Adipocyte (in vitro differentiated cells): ENCODE measurements at places on chromosomes 1 and 21.

GRCh38 chr1:30425046-30425445, 298.3 kb downstream of the MATN1 start:
- no peak for DNase-seq

- no peak for DNase-seq
Measured at GRCh38 chr1:21590126-21590880, 78.9 kb downstream of the RAP1GAP start.

GRCh38 chr1:15316510-15316909, 69.5 kb downstream of the FHAD1 start:
- DNase-seq: no peak

GRCh38 chr1:109273570-109274288, 9.2 kb downstream of the PSRC1 start:
- DNase-seq: no peak

DNA sequence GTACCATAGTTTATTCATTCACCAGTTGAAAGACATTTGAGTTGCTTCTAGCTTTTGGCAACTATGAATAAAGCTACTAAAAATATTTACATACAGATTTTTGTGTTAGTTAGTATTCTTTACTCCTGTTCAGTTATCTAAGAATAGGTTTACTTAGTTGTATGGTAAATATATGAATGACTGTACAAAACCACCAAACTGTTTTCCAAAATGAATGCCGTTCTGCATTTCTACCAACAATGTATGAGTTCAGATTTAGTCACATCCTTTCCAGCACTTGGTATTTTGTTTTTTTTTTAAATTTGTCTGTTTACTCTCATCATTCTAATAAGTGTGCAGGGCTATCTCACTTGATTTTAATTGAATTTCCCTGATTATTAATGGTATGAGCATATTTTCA, 3.4 kb upstream of the KIFAP3 start:
- DNase-seq: no peak

- DNase-seq: no peak
Measured at GRCh38 chr1:238675221-238675620, 711.1 kb upstream of the CHRM3 start.

GRCh38 chr1:161727256-161727924, 6.0 kb downstream of the FCRLB start:
- peak; percentile 59 for DNase-seq

GRCh38 chr1:15758343-15758931, at the start of gene FBLIM1:
Gene FBLIM1 (plus strand): TSS chr1:15758795. CDS start chr1:15764984, 6,189 bp downstream.
- DNase-seq: peak; percentile 65

GRCh38 chr1:25757151-25757845, 42.7 kb upstream of the SELENON start:
- DNase-seq: no peak

DNA sequence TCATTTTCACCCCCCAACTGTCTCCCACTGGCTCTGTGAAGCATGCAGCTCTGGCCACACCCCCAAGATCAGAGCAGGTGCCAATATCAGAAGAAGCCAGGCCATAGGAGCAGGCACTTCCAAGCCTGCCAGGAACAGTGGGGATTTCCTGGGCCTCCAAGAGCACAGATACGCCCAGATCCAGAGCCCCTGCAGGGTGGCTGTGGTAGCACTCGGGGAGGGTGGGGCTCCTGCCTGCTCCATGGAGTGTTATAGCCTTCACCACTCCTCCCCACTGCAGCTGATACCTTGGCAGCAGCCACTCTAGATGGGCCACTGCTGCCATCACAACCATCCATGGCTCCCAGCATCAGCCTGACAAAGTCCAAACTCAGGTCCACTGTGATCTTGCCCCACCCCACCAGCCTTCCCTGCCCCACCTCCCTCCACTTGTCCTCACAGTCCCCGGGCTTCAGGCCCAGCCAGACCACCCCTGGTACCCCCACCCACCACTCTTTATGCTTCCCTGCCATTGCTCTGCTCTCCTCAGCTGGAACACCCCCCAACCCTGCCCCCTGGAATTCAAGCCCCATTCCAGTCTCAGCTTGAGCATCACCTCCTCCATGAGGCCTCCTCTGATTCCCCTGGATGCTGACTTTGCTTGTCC, 448.3 kb downstream of the MATN1 start:
- DNase-seq: no peak

DNA sequence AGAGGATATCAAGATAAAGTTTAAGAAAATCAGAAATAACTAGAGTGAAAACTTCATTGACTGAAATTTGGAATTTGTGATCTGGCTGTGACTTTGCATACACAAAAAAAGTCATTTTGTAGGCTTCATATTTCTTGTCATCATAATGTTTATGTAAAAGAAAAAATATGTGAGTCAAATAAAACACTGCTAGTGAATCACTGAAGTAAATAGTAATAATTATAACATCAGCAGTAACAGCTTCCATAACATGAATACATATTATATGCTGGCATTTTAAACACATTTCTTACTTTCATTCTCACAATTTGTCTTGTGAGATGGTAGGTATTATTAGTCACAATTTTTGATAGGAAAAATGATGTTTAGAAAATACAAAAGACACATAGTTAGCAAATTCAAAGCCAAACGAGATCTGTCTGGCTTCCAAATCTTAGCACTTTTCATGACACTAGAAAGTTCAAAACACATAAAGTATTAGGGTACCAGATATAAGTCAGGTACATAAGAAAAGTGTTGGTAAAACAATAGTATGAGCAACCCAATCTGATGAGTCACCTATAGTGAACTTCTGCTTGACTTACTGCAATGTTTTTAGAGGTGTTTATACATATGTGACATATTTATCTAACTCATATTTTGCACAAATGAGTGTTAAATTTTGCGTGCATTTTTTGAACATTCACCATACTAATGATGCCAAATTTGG, 241.0 kb upstream of the SNX7 start:
- peak; percentile 6 for DNase-seq

DNA sequence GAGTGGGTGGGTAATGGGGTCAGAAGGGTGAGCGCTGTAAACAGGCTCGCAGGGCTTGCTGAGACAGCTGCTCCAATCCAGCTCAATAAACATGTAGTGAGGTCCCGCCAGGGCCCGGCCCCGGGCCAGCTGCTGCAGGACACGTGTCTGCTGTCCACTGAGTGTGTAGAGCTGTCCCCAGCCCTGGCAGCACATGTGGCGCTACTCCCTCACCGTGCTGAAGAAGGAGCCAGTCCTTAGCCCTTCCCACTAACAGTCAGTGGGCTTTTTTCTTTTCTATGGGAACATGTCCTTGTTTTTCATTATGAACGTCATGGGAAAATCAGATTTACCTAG, 78.9 kb upstream of the C1orf174 start:
- DNase-seq: no peak

- DNase-seq: peak; percentile 61
Measured at GRCh38 chr1:11731691-11732283, 4.1 kb upstream of the AGTRAP start.

DNA sequence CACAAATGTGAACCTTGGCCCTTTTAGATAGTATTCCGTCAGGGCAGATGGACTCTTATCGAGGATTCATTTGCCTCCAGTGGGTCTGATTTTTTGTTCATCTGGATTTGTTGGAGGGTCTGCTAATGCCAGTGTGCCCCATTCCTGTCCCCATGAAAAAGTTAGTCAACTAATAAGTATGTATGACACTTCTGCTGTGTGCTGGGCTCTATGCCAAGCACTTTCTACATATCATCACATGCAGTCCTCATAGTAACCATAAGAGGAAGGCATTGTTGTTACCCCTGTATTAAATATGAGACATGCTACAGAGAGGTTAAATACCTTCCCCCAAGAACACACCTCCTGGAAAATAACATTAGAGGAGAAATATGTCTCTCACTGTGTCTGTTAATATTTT, 46.6 kb upstream of the MAB21L3 start:
- DNase-seq: peak; percentile 50

- DNase-seq: no peak
Measured at GRCh38 chr1:151668090-151668489, 48.5 kb downstream of the CELF3 start.

DNA sequence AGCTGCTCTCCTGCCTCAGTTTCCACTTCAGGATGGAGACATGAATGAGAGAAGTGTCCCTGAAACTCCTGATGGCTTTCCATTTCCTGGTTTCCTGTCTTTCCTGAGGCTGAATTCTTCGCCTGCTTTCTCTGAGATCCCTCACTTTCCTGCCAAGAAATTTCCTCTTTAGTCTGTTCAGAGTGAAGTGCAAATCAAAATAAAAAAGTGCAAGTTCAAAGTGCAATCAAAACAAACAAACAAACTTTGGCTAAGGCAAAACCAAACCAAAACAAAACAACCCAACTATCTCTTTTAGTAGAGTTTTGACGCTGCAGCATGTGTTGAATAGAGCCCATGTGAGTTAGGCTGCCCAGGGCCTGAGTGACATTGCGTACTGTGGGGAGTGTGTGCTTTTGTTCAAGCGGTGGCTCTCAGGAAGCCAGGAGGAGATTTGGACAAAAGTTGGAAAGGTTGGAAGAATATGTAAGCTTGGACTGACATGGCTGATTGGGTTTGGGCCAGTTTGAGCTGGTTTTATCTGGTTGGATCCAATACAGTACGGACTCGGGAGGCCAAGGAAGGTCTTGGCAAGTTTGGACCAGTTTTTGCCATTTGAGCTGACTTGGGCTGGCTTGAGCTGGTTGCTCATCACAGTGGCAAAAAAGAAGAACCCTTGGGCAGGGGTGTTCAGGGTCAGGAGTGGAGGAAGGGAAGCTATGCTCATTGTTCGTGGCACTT, 61.1 kb upstream of the TINAGL1 start:
- DNase-seq: no peak

DNA sequence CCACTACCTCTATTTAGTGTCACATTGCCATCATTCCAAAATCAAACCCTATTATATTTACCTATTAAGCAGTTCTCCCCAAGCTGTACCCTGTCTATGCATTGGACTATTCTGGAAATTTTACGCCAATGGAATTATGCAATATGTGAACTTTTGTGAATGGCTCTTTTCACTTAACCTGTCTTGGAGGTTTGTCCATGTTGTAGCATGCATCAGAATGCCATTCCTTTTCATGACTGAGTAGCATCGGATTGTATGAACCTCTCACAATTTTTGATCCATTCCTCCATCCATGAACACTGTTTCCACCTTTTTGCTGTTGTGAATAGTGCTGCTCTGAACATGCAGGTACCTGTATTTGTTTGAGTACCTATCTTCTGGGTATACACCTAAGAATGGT, 33.7 kb downstream of the FAM163A start:
- DNase-seq: no peak

GRCh38 chr1:209893751-209894150, 44.3 kb upstream of the SYT14 start:
- DNase-seq: no peak

DNA sequence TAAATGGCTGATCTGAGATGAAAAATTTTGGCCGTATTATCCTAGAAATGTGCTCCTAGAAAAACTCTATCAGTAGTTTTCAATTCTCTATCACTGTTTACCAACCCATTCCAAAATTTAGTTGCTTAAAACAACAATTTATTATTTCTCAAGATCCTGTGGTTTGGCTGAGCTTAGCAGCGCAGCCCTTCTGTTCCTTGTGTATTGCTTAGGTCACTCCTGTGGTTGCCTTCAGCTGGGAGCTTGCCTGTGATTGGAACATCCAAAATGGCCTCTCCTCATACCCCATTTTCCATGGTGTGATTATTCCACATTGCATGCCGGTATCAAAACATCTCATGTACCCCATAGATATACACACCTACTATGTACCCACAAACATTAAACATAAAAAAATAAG, 22.8 kb upstream of the STUM start:
- DNase-seq: peak; percentile 18

DNA sequence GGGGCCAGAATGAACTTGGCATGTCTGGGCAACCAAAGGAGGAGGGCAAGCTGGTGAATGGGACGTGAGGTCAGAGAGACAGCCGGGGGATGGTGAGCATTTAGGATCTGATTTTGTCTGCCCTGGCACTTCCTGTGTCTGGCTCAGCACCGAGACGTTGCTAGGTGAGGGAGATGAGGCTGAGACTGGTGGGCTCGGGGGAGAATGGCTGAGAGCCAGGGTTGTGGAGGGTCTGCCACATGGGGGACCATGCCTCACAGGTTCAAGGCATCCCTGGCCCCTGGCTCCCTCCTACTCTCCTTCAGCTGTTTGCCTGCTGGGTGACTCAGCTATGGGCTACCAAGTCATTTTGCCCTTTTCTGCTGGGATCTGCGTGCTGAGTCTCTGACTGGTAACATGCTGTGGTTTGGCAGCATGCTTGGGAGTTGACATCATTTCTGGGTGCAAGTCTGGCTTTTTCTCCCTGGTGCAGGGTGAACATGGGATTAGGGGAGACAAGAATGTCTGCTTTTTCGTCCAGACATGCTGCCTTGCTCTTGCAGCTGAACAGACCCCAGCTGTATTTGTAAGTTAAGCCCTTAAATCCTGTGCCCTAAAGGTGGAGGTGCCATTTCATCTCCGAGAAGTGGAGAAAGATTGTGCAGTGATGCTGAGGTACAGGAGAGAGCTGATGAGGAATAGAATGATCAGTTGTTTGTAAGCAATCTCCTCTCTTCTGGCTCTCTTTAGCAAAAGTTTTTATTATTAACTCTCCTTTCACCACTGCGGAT, 17.6 kb downstream of the GALNT2 start:
- peak; percentile 97 for DNase-seq

- no peak for DNase-seq
Measured at GRCh38 chr21:38359835-38360234, 103.0 kb downstream of the KCNJ15 start.

DNA sequence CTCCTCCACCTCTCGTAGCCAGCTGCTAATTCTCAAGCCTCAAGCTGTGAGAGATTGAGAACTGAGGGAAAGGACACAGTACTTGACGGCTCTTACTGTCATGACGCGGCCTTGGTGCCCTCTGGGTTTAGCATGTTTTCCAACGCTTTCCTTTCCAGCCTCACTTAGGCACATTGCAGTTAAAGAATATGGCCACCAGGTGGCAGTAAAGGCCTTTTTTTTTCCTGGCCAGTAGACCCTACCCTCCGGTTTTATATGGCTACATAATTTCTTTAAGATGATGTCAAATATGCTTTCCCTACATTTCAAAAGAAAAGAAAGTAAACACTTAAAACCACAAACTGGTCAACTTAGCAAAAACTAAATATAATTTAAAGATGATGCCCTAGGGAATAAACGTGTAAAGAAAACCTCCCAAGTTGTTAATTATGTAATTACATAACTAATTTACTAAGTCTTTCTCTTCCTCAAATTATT, 56.8 kb upstream of the PRDX6 start:
- DNase-seq: peak; percentile 89

DNA sequence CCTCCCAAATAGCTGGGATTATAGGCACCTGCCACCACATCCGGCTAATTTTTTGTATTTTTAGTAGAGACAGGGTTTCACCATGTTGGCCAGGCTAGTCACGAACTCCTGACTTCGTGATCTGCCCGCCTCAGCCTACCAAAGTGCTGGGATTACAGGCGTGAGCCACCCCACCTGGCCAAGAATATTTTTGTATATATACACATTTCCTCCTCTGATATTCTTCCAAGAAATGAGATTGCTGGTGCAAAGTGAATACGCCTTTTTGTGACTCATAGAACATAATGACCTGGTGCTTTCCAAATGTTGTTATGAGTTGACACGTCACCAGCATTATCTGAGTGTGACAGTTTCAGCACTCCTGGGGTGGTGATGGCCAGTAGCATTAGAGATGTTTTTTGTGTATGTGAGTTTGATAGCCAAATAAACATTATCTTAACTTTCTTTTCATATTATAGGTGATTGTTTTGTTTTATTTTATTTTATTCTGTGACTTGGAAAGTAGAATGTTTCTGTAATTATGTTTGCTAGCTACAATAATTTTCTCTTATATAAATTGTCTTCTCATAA, 54.9 kb downstream of the KCNK1 start:
- DNase-seq: no peak

GRCh38 chr1:15065291-15065690, 88.3 kb upstream of the TMEM51 start:
- DNase-seq: no peak

GRCh38 chr1:25255706-25256577, 8.7 kb upstream of the RSRP1 start:
- DNase-seq: no peak

- DNase-seq: peak; percentile 50
Measured at GRCh38 chr1:149936992-149937705, 470 bp upstream of the MTMR11 start.
